ENCODE measurements at places on chromosomes 13 and 19. TPM values are rescaled to one million over a fixed set of nuclear protein-coding genes. Genes with fewer than 3 reads are reported as not detected.

PDCD2L gene
- total RNA-seq: 15.8 TPM

ZNF99 gene
- 0.51 TPM for total RNA-seq

KLK10 gene
- 13.8 TPM for total RNA-seq

FAM32A gene
- 73.4 TPM for total RNA-seq

ZNF549 gene
- 9.3 TPM for total RNA-seq

CD37 gene
- 2.3 TPM for total RNA-seq

ADAMTSL5 gene
- total RNA-seq: 9.0 TPM

CERS1 gene
- 7.7 TPM for total RNA-seq

CCL25 gene
- total RNA-seq: not detected

All from tongue (tissue), 3 donors.